ENCODE measurements at places on chromosomes 7 and 10. TPM values are rescaled to one million over a fixed set of nuclear protein-coding genes. Genes with fewer than 3 reads are reported as not detected.

MBL2 gene
- total RNA-seq: not detected

VSIR gene
- 18.8 TPM for total RNA-seq

CDNF gene
- total RNA-seq: 0.48 TPM

AEBP1 gene
- total RNA-seq: 1.0 TPM

SSC4D gene
- 0.24 TPM for total RNA-seq

ADRB1 gene
- 1.3 TPM for total RNA-seq

IFIT1B gene
- not detected for total RNA-seq

CYP2C19 gene
- total RNA-seq: not detected

KCNIP2 gene
- 2.2 TPM for total RNA-seq

ACTL6B gene
- total RNA-seq: not detected

TBC1D12 gene
- 1.6 TPM for total RNA-seq

GIMAP2 gene
- 39.2 TPM for total RNA-seq

PPP1R3C gene
- not detected for total RNA-seq

FHIP2A gene
- total RNA-seq: 23.9 TPM

NEURL1 gene
- total RNA-seq: 1.8 TPM

CLCN1 gene
- total RNA-seq: not detected

VWDE gene
- 0.31 TPM for total RNA-seq

CYP2C18 gene
- total RNA-seq: not detected

CFAP69 gene
- total RNA-seq: 0.33 TPM

PFKFB3 gene
- total RNA-seq: 190 TPM

ACTA2 gene
- 19.7 TPM for total RNA-seq

HTR5A gene
- not detected for total RNA-seq

ITIH5 gene
- total RNA-seq: not detected

MYOZ1 gene
- not detected for total RNA-seq

ATG9B gene
- total RNA-seq: 2.7 TPM

CXCL12 gene
- total RNA-seq: 2.0 TPM

PCLO gene
- total RNA-seq: not detected

SPDYE5 gene
- not detected for total RNA-seq

CTBP2 gene
- 76.4 TPM for total RNA-seq

PON1 gene
- total RNA-seq: not detected

EPHA1 gene
- total RNA-seq: not detected

Measured in natural killer cell treated with Interleukin-12 subunit alpha and Interleukin-12 subunit beta and Interleukin-15 and Interleukin-18, amount 100 ng/mL, for 72 hours (primary cell).